Effector memory CD8-positive, alpha-beta T cell (primary cell): ENCODE measurements at places on chromosomes 4 and X.
A peak's percentile ranks its signal among the peaks of the same experiment; 100 is the strongest.

- DNase-seq, result no peak
These were observed 77.8 kb downstream of the CD38 start for GRCh38 chr4:15855804-15856475.

GRCh38 chrX:140766024-140766611 is 56.6 kb downstream of the LINC00632 start:
- no peak for DNase-seq

DNA sequence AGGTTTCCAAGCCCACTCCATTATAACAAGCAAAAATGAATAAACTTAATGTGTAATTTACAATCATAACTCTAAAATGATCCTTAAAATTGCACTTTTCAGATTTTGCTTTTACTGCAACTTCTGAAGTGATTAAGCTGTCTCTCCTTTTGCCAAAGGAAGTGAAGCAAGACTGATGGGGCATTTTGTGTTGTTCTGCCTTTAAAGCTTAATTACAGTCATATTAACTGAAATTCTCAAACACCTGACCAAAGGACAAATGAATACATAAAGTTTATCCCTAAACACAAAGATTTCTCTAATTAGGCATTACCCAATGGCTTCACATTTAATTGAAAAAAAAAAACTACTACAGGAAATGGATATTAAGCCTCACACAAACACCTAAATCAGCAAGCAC is 101.8 kb downstream of the ATP11C start:
- no peak for DNase-seq

- DNase-seq, result no peak
These were observed 72.7 kb upstream of the HGFAC start for GRCh38 chr4:3368841-3369760.

- DNase-seq, result no peak
These were observed 49.0 kb downstream of the RWDD4 start for GRCh38 chr4:183610033-183610432.

GRCh38 chr4:141009129-141009528 is 124.1 kb downstream of the RNF150 start:
- no peak for DNase-seq

DNA sequence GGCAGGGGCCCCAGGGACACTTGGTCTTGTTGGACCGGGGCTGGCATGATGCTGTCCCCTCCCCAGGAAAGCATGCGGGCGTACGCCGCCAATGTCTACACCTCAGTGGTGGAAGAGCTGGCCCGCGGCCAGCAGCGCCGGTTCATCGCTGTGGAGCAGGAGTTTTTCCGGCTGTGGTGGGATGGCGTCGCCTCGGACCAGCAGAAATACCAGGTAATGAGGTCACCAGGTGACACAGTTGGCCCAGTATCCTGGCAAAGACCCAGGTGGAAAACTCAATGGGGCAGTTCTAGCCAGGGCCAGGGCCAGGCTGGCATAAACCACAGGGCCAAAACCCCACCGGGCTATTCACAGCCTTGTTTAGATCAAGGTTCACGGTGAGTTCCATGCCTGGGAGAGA is 1.5 kb downstream of the MAN2B2 start:
- DNase-seq, result no peak

DNA sequence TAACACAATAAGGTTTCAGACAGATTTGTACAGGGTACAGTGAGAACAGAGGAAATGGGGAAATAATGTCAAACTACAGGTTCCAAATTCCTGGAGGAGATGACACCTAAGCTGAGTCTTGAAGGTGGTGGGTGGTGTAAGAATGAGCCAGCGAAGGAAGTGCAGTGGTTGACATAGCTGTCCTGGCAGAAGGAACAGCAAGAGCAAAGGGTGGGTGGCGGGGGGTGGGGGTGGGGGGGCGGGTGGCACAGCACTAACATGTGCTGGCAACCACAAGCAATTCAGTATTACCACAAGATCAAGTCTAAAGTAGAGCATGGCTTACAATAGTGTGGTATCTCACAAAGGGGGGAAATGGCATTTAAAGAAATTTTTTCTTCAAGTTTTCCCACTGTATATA is 13.1 kb upstream of the G3BP2 start:
- peak; percentile 26 for DNase-seq

- no peak for DNase-seq
These were observed 49.9 kb upstream of the SRD5A3 start for GRCh38 chr4:55296096-55296495.

DNA sequence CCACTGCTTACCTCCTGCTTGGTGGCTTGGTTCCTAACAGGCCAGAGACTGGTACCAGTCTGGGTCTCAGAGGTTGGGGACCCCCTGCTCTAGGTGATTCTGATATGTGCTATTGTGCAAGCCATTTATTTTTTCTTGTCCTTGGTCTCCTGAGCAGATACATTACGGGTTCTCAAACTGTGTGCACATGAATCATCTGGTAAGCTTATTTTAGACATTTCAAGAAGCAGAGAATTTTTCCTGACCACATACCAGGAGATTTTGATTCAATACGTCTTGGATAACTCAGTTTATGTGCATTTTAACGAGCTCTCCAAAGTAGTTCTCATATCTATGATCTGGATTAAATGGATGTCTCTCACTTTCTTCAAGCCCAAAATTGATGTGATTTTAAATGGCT is 77.2 kb downstream of the FHIP1A start:
- no peak for DNase-seq

- no peak for DNase-seq
These were observed 13.2 kb downstream of the IQSEC2 start for GRCh38 chrX:53268173-53268572.

GRCh38 chr4:129342819-129343408 is 247.0 kb downstream of the C4orf33 start:
- no peak for DNase-seq

- no peak for DNase-seq
These were observed 7.8 kb downstream of the SERTM2 start for GRCh38 chrX:111519215-111519614.

GRCh38 chr4:45831692-45832091 is 292.2 kb downstream of the GABRG1 start:
- DNase-seq, result no peak

DNA sequence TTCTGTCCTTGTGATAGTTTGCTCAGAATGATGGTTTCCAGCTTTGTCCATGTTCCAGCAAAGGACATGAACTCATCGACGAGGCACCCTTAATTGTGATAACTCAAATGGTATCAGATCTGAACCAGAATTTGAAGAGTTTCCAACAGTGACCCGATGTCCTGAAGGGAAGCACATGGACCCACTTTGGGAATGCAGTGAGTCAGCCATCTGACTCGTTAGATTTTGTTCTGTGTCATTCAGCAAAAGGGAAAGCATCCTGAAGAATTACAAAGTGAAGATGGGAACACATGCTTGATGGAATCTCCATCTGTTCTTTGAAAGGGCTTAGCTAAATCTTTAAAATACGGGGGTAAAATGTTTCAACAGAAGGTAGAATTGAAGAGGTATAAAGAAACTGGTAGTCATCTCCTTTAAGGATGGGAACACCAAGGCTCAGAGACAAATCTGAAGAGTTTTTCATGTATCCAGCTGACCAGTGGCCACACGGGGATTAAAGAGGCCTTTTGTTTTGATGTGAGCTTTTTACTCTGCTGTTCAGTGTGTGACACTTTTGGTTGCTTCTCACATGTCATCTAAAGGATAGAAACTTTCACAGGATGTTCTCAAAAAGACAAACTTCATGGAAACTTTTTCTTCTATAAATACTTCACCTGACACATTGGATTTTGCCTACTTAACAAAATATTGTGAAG is 393.8 kb downstream of the INPP4B start:
- no peak for DNase-seq

- peak; percentile 46 for DNase-seq
These were observed 157.2 kb downstream of the CFAP299 start for GRCh38 chr4:80492761-80493160.

GRCh38 chr4:168485156-168485910 is 5.0 kb upstream of the DDX60L start:
- no peak for DNase-seq

DNA sequence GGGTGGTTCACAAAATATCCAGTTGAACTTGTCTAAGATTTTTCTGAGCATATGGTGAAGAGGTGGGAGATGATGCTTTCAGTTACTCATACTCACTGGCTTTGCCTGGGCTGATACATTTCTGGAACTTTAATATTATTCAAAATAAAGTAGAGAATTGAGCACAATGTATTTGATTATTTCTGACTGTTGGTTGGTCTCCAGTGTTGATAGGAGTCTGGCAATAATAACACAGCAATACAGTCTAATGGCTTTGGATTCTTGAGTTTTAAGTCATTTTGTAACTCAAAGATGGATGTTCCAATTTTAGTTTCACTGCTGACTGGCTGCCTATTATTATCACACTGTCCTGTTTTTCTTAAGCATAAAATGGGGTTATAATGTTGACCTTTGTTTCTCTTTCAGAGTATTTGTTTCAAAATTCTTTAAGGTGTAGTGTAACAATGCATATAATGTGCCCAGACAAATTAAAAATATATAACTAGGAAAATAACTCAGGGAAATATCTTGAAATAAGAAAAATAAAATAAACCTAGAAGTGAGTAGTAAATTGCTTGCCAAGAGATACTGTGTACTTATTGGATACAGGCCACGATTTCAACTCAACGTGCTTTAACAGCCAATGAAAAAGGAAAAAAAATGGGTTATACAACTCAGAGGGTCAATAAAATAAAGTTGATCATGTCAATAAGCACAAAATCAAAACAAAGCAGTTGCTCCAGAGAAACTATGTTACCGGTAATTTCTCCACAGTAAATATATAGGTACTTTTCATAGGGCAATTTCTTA is 99.0 kb downstream of the ARSJ start:
- no peak for DNase-seq

DNA sequence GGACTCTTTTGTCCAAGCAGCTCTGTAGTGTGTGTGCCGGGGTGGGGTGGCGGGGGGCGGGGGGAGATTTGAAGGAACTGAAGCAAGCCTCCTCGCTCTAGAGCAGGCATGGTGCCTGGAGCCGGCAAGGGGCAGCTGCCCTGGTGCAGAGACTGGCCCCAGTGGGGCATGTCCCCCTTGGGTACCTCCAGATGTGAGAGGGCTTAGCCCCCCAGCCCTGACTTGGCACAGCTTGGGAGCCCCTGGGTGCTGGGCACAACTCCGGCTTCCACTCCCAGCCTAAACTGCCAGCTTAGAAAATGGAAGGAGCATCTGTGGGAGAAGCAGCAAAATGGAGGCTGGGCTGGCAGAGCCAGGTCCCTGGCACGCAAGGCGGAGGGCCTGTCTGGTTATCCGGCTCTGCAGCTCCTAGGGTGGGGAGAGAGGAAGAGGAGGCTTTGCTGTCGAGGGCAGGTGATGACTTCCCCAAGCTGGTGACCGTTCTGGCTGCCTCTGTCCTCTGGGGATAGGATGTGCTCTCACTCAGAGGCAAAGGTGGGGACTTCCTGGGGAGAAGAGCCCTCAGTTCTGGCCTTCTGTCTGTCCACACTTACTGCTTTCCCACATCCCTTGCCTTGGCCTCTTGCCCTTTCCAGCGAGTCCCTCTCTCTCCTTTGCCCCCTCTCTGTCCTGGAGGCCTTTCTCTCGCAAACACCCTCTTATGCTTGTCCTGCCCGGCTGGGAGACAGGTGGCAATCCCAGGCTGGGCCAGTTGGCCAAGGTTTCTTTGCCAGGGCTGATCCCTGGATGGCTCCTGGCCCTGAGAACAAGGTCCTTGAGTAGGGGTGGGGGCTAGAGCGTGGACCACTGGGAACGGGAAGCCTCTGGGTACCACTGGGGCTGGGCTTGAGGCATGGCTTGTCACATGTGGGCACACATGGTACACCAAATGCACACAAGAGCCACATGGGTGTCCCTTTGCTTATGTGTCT is 2.0 kb downstream of the DLG3 start:
- no peak for DNase-seq

DNA sequence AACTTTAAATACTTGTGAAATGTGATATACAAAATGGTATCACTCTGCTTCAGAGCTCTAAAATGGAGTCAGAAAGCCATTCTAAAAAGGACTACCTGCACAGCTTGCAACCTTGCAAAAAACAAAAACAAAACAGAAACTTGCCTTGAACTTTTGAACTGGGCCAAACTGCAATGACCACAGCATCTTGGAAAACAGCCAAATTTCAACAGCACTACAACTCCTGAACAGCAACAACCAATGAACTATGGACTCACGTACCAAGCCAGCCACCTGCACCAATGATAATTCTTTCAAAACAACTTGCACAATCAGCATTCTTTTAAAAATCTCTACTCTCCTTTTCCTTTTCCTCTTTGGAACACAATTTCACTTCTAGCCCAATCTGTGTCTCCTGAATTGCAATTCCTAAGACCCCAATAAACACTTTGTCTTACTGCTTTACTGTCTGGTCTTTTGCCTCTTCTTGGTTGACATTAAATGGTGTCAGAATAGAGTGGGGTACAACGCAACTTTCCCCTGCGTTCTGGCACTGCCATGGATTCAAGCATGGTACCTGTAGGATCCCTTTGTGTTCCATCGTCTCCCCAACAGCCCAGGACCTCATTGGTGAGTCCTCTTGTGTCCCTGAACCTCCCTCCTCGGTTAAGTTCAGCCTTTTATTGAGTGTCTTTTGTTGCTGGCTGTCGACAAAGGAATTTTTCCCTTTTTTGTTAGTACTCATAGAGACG is 35.7 kb upstream of the FMR1 start:
- DNase-seq, result peak; percentile 2

GRCh38 chr4:5126231-5126630 is 75.0 kb downstream of the STK32B start:
- no peak for DNase-seq

- DNase-seq, result peak; percentile 35
These were observed 16.0 kb downstream of the CCNQ start for GRCh38 chrX:153582896-153583295.

DNA sequence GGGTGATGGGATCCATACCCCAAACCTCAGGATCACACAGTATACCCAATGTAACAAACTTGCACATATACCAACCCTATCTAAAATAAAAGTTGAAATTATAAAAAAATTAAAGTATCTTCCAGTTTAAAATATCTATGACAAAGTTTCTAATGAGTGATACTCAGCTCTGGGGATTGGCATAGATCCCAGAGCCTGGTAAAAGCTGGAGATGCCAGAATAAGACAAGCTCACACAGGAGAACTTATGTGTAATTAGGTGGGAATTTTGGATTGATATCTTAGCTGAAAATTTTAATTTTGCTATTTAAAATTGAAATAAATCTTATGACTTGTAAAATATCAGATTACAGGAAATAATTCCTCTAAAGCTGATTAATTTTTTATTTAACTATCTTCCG is 686.5 kb downstream of the GABRG1 start:
- DNase-seq, result no peak

DNA sequence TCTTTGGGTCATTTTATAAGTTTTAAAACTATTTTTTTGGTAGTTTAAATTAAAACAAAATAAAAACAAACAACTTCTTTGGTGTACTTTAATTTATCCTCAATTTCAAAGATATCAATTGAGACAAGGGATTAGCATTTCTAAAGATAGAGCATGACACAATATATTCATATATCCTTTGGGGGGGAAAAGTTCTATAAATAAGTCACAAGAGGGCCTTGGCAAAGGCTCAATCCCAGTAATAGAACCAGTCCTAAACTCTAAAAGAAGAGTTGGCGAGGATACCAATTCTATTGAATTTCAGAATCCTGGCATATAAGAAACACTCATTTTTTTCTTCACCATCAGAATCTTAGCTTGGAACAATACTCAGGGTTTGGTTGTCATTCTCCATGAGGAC is 89.7 kb downstream of the COL4A6 start:
- no peak for DNase-seq

- no peak for DNase-seq
These were observed 607.3 kb upstream of the AADAT start for GRCh38 chr4:170697045-170697444.
